ENCODE measurements at places on chromosomes 16 and 17.

GRCh38 chr16:72922714-72923113 is 125.2 kb downstream of the ZFHX3 start:
- peak; percentile 31 for DNase-seq

GRCh38 chr17:12665263-12666210 is at the start of gene MYOCD:
Gene MYOCD (plus strand): TSS chr17:12665890. CDS start chr17:12666189, 299 bp downstream.
- no peak for DNase-seq

- DNase-seq = no peak
Measured at GRCh38 chr17:40352779-40353394, 11.7 kb downstream of the GJD3 start.

- no peak for DNase-seq
Measured at GRCh38 chr16:60413969-60414368, 1622.3 kb downstream of the CDH8 start.

- DNase-seq = peak; percentile 95
Measured at GRCh38 chr17:42133461-42134041, 10.9 kb downstream of the HSPB9 start.
